ENCODE measurements at places on chromosomes 7 and 10.

- DNase-seq = no peak
Measured at GRCh38 chr7:71361451-71362032, 229.6 kb downstream of the GALNT17 start.

DNA sequence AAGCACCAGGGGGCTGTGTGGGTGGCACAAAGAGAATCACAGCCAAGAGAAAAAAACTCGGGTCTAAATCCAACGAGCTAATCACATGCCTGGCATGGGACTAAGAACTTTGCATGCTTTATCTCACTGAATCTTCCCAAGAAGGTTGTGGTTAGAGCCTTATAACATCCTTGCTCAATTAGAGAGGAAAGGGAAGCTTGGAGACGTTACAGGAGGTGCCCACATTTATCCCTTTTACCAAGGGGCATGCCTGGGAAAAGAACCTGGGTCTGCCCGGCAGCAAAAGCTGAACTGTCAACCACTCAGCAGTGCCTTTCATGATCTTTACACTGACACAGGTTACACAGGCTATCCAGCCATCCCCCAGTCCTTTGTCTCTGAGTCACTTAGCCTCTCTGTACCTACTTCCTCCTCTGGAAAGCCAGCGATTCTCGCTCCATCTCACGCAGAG lies 190.1 kb downstream of the PRPF18 start:
- no peak for DNase-seq

DNA sequence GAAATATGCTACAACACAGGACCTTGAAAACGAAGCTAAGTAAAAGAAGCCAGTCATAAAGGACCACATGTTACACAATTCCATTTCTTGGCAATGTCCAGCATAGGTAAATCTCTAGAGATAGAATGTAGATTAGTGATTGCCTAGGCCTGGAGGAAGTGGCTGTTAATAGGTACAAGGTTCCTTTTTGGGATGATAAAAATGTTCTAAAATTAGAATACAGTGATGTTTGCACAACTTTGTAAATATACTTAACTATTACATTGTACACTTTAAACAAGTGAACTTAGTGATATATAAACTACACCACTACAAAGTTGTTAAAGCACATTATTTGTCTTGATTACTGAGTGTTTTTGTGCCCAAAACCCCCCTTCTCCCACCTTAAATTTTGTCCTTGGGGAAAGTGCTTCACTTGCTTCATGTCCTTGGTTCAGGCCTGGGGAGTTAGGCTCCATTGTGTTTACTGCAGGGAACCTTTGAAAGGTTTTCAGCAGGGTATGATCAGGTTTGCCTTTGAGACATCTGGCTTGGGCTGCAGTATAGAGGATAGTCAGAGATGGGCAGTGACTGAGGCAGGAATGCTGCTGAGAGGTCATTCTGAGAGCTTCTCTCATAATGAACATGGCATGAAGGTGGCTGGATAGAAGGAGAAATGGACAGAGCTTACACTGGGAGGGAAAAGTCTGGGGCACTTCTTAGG lies 1052.6 kb downstream of the REEP3 start:
- no peak for DNase-seq

DNA sequence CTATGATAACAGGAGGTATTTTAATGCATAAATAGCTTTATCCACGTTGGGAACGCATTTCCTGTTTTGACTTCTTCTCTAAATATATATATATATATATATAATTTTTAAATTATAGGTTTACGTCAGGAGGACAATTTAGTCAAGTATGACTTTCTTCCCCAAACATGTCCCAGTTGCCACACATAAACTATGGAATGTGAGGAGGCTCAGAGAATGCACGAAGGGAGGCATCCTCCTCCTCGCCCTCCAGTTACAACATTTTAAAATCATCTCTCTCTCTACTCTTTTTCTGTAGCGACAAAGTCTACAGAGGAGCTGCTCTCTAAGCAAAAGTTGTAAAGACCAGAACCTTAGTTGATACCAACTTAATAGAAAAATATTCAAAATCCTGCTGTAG lies 106.9 kb upstream of the LYZL1 start:
- no peak for DNase-seq

- no peak for DNase-seq
Measured at GRCh38 chr7:71430246-71430645, 298.3 kb downstream of the GALNT17 start.

DNA sequence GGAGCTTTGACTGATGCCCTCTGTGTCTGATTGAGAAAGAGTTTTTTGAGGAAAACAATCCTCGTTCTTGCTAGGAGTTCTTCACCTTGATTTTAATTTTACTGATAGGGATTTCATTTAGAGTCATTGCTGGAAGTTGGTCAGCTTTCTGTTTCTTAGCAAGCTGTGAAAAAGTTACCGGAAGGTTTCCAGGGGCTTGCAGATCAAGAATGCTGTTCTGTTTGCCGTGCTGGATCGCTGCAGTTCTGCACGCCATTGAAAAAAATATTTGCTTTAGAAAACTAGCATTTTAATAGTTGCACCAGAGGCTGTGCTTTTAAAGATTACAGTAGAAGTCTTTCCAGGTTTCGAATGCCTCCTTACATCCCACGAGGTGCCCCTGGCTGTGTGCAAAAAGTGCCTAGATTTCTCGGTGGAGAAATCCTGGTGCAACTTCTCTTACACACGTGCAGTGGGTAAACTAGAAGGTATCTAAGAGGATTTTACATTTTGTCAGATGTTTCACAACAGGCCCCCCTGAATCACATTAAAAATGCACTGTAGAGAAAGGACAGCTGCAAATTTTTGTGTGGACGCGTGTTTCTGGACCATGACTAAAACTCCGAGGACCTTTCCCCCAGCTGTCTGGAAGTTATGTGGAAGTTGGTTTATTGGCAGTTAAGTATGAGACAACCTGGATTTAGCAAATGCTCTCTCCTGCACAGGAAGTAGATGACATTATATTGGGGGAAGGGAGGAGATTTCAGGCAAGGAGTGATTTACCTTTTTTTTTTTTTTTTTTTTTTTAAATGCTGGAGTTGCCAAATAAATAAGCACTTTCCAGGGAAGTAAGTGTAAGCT lies 5.8 kb downstream of the TCF7L2 start:
- DNase-seq = no peak

DNA sequence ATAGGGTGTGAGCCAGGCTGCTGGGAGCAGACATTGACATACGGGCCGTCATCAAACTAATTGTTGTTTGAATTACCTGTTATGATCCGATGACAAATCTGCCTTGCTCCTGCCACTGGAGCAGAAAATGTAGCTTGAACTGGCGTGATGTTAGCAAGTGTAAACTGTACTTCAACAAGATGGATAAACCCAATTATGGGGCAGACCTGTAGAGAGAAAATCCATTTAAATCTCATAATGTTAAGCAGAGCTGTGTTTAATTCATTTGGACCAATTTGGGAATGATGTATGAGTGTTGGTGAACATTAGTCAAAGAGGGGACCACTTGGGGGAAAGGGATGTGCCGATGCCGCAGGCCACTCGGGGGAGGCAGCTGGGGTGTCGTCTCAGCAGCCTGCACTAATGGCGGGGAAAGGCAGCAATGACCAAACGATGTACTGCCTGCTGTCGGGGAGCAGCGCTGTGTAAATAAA lies 27.4 kb downstream of the TCF7L2 start:
- no peak for DNase-seq

DNA sequence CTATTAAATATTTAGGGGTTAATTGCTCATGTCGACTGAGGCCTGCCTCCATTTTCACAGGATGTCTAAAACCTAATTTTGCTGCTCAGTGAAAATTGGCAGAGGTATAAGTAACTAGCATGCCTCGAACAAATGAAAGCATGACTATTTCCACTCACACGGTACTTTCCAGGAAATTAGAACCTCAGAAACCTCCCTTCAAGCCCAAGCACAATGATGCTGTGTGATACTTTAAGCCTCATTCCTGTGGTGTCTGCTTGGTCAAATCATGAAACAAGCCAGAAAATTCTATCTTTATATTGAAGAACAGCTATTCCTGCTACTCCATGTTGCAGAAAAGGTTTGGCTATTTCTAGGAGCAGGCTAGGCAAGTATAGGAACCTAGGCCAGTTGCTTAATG lies 203.0 kb downstream of the SORCS3 start:
- no peak for DNase-seq

DNA sequence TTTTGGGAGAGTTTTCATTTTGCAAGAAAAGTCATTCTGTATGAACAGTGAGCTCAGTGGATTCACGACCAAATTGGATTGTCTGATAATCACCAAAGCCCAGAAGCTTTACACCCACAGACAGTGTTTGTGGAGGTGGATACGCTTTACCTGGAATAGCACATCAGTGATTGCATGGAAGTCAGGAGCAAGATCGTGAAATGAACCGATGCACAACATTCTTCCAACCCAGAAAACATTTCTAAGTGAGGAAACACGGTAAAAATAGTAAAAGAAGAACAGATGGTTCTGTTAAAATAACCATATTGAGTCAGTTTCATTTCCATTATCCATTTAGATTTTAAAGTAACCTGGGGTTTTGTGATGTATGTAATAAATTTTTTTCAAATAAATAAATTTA lies 478.2 kb upstream of the PFKP start:
- no peak for DNase-seq

DNA sequence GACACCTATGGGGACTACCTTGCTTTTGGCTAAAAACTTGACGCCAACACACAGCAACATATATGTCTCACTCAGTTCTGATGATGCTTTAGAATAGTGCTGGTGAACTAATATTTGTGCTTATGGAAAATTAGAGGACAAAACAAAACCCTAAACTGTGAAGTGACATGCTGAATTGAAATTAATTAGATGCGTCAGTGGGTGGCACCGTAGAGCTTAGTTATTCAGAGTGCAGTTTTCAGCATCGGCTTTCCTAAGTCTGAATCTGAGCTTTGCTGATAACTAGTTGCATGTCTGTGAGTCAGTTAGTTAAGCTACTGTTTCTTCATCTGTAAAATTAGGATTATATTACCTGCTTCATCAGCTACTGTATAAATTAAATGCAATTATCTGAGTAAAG lies 245.0 kb upstream of the SORCS1 start:
- DNase-seq = no peak

- no peak for DNase-seq
Measured at GRCh38 chr10:30455816-30456215, 21.8 kb downstream of the MAP3K8 start.

DNA sequence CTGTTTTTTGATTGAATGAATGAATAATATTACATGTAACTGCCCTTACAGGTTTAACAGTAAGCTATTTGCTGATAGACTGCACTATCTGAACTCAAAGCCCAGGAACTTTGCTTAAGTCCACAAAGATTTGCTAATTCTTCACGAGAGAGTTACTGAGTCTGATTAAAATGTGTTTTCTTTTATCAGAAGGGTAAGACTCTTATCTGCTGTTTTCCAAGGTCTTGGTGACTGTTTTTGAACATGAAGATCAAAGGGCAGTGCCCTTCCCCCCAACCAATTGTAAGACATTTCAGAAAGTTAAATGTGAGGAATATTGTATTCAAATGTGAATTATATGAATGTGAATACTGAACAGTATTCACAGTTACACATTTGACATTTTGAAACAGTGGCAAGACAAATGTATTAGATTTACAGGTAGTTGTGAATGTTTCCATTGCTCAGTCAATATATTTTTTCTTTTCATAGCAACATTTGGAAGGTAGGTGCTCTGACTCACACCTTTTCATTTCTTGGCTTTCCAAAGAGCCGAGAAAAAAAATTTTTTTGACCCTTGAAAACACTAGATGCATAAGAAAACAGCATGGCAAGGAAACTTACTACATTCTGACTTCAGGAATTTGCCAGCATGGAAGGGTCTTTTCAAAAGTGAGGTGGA lies 62.7 kb downstream of the DKK1 start:
- DNase-seq = no peak

DNA sequence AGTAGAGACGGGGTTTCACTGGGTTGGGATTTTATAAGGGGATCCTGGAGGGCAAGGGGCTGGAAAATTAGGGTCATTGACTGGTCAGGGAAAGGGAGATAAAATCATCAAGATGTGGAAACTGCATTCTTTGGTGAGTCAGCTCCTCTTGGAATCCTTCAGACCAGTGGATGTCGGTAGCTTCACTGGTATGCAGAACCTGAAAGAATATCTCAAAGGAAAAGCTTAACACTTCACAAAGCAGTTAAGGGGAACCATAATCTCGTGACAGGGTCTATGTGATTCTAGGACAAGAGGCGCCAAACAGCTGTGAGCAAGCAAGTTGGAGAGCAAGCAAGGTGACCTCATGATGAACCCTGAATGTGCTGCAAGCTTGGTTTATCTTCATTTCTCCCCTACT lies 634.7 kb upstream of the AUTS2 start:
- DNase-seq = no peak

DNA sequence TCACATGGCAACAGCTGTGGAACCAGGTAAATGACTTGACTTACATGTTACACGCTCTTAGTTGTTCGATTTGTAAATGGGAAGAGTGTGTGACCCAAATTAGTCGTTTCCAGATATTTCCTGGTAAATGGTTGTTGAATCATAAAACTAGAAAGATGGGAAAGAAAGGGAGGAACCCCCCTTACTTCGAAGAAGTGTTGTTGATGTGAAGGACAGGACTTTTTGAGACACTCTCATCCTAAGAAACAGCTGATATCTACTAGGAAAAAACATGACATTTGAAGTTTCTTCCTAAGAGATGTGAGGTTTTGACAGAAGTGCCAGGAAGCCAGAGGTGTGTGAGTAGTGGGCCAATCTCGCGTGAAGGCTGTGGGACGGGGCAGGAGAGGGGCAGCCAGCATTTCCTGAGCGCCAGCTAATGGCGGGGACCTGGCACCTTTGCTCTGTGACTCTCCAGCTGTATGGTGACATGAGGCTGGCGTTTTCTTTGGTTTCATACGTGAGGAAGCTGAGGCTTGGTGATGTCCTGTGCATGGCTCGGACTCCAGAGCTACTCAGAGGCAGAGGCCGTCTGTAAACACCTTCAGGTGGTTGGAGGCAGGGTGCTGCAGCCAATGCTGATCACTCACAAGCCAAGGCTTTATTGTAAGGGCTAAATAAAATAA lies 53.7 kb downstream of the IKZF1 start:
- DNase-seq = no peak

DNA sequence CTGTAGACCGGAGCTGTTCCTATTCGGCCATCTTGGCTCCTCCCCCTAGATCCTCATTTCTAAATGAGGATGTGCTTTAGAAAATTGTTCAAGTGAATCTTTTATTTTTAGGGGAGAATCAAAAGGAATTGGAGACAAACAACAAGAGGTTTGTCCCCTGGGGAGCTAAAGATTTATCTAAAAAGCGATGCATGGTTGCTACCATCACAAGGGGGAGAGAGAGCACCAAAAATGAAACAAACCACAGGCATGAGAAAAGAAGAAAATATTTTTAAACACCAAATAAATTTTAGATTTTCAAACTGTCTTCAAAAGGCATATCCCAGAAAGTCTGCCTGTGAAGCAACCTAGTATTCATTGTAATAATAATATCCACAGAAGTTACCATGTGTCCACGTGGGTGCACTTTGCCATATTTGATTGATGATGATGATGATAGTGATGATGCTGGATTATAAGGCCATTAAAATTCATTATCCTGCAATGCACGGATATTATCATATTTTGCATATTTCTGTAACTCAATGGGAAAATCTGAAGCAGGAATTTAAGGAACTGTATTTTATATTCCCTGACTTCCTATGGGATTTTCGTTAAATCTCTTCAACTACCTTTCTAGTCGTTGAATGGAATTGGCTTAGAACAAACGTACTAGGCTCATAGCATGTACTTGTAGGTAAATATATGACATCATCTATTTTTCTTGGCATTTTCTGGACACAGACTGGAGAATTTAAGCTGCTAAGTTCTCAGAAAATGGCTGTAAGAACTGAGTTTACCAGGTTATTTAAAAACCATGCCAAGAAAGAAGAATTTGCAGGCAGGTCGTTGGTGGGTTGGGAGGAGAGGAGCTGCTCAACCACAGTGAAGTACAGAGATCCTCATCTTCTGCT lies 171.6 kb downstream of the WDR37 start:
- no peak for DNase-seq
